Psoas muscle (tissue), 8 donors: ENCODE measurements at places on chromosomes 6 and 20.

- no peak for DNase-seq
Observed at GRCh38 chr6:66396549-66396948, 689.5 kb upstream of the EYS start.

GRCh38 chr6:37381579-37381978 lies 27.8 kb downstream of the RNF8 start:
- DNase-seq, result no peak

GRCh38 chr6:57159127-57159526 lies 13.0 kb upstream of the BAG2 start:
- DNase-seq, result no peak

- no peak for DNase-seq
Observed at GRCh38 chr6:149089510-149089909, 228.0 kb upstream of the TAB2 start.

GRCh38 chr6:121855521-121855920 lies 420.1 kb downstream of the GJA1 start:
- DNase-seq, result no peak

DNA sequence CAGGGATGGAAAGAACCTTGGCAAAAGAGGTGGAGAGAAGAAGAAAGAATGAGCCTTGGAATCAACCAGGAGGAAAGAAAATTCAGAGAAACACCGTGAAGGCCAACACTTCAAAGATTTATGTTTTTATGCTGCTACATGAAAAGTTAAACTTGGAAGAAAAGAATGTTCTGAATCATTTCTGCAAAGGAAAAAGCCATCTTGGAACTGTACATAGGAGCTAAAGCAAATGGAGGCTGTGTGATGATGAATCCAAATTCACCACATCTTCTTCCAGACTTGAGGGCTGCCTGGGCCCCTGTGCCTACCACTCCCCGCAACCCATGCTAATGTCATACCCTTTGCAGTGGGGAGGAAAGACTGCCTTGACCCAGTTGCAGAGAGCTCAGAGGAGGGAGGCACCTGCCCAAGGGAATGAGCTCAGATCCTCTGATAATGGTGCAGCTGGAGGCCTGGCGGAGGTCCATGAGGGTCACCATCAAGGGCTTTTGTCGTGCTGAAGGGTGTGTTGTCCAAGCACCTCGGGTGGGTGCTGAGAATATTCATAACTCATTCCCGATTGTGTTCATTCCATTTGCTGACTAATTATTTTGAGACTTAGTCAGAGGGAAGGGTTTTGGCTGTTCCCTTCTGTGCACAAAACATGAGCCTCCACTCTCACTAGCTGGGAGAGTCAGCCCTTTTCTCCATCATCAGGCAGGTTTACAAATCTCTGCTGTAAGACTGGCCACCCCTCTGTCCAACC lies 245.8 kb upstream of the JAG1 start:
- peak; percentile 44 for DNase-seq

- no peak for DNase-seq
Observed at GRCh38 chr20:46959081-46959692, 64.5 kb downstream of the EYA2 start.

- DNase-seq, result peak; percentile 90
Observed at GRCh38 chr20:33667676-33668465, 1.1 kb downstream of the ACTL10 start.

GRCh38 chr6:35495258-35496035 lies 1.4 kb downstream of the TEAD3 start:
- no peak for DNase-seq

DNA sequence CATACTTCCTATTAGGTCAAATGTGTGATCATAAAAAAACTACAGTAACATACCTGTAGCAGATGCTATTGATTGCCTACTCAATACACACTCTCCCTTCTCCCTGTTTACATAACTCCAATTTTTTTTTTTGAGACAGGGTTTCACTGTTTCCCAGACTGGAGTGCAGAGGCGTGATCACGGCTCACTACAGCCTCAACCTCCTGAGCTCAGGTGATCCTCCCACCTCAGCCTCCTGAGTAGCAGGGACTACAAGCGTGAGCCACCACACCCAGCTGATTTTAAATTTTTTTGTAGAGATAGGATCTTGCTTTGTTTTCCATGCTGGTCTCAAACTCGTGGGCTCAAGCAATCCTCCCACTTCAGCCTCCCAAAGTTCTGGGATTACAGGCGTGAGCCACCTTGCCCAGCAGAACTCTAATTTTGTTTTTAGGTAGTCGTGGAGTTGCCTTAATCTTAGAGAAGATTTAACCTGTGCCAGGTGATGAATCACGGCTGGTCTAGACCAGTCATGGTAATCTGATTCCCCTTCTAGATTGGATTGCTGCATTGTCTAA lies 14.0 kb upstream of the KIF3B start:
- DNase-seq, result no peak

GRCh38 chr6:24931296-24931695 lies 4.5 kb downstream of the RIPOR2 start:
- no peak for DNase-seq

- DNase-seq, result no peak
Observed at GRCh38 chr20:32675223-32675975, 1.7 kb upstream of the C20orf203 start.

- no peak for DNase-seq
Observed at GRCh38 chr6:25954756-25955155, 7.8 kb upstream of the TRIM38 start.

- DNase-seq, result no peak
Observed at GRCh38 chr6:11766043-11766442, 12.6 kb downstream of the ADTRP start.

GRCh38 chr20:25220810-25221591 lies 25.5 kb downstream of the ENTPD6 start:
- peak; percentile 84 for DNase-seq

DNA sequence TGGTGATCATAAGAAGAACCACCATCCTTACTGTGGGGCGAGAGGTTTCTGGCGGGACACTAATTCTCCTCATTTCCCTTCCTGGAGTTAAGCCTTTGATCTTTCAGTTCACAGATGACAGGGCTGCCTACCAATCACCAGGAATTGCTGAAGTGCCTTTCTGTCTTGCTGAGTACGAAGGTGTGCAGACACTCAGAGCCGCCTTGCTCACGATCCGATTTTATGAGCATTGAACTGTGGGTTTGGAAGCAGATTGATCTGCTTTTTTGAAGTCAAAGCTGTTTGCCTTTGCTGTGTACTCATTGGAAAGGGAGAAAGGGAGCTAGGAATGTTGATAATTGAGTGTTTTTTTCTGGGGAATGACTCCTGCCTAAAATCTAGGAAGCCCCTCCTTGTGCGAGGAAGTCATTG lies 129.1 kb upstream of the SALL4 start:
- DNase-seq, result no peak

GRCh38 chr20:62648318-62648995 lies 6.2 kb downstream of the SLCO4A1 start:
- no peak for DNase-seq

- DNase-seq, result no peak
Observed at GRCh38 chr20:13442986-13443385, 195.7 kb downstream of the TASP1 start.

DNA sequence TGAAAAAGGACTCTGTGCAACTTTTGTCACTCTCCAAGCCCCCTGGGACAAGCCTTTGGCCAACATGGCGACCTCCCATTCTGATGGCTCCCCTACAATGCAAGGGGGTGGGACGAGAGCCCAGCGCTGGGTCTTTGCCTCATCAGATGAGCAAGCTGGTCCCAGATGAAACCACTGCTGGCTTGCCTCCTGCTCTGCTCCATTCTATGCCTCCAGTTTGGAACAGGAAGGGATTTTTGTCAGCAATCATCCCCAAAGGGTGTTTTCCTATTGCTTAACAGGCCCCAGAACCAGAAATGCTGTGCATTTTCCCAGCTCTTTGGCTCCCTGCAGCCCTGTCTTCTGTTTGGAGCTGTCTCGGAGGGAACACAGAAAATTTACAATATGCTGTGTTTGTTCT lies 412.7 kb downstream of the MAFB start:
- peak; percentile 62 for DNase-seq

DNA sequence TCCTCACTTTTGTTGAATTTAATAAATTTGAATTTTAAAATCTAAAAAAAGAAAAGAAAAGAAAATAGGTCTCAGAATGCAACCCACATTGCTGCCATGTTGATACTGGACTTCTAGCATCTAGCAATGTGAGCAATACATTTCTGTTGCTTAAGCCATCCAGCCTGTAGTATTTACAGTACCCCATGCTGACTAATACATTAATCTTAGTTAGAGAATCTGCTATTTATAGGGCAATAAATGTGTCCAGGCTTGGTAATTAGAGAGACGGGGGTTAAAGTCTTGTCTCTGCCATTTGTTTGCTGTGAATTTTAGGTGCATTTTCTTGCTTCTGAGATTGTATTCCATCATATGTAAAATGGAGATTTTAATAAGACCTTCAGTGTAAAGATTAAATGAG lies 471.3 kb downstream of the DHX35 start:
- no peak for DNase-seq

DNA sequence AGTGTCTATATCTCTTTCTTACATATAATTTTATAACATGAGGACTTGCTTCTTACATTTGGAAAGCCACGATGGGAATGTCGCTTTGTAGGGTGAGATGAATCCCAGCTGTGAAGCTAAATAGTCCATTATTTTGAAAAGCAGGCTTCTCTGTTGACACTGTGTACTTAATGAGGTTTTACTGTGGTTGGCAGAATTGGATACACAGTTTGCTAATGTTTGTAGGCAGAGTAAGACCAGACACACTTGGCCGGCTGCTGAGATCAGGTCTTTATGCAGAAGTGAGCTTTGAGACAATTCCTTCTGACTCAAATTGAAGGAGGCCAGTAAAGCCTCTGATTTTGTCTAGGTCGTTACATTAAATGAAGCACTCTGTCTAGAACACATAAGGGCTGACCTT lies 93.0 kb downstream of the NDUFAF5 start:
- no peak for DNase-seq

- DNase-seq, result no peak
Observed at GRCh38 chr6:66772800-66773199, 1065.8 kb upstream of the EYS start.

- DNase-seq, result no peak
Observed at GRCh38 chr6:38302081-38302480, 337.6 kb downstream of the BTBD9 start.

GRCh38 chr6:31908791-31909190 lies 6.9 kb upstream of the ZBTB12 start:
- no peak for DNase-seq

- DNase-seq, result no peak
Observed at GRCh38 chr20:1310071-1310470, 18.9 kb downstream of the SDCBP2 start.

DNA sequence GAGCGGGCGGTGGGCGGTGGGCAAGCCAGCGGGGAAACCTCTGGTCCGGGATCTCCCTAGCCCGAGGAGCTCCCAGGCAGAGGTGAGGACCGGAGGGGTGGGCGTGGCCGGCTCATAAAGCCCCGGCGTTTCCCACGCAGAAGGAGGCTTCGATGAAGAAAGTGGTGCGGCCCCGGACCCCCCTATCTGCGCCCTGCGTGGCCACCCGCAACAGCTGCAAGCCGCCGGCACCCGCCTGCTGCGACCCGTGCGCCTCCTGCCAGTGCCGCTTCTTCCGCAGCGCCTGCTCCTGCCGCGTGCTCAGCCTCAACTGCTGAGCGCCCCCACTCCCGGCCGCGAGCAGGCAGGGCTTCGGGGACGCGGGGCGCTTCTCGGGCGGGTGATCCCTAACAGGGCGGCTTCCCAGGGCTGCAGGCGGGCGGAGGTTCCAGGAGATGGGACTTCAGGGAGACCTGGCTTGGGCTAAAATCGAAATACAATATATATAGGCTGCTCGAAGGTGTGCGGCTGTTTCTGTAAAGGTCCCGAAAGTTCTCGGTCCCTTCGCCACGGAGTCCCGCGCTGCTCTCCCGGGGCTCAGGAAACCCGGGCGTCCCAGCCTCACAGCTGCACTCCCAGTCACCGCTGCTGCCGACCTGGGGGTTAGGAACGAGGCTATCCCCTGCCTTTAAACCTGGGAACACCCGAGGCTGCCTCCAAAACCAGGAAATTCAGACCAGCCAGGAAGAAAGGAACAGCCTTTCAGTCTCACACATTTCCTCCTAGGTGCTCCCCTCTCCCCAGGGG lies 27.8 kb downstream of the ASIP start:
- peak; percentile 27 for DNase-seq

DNA sequence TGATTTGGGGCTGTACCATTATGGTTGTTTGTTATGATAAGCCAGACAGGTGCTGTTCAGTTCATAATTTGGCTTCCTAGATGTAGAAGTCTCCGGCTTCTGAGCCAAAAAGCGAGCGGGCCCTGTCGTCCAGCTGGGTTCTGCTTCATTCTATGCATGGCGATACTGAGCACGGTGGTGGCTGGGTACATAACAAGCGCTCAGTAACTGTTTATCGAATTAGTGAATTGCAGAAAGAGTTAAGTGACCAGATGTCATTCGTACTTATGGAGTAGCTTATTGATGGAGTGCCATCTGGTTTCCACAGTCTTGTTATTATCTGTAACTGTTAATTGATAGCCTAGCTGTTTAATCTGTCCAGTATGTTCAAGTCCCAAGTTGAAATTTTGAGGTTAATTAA lies 85.0 kb downstream of the DTD1 start:
- no peak for DNase-seq

- DNase-seq, result peak; percentile 88
Observed at GRCh38 chr6:24721461-24722215, 2.7 kb upstream of the C6orf62 start.

GRCh38 chr20:13008761-13009681 lies at the start of gene SPTLC3:
Gene SPTLC3 (plus strand): TSS chr20:13008972. CDS start chr20:13009268, 296 bp downstream.
- DNase-seq, result peak; percentile 16

DNA sequence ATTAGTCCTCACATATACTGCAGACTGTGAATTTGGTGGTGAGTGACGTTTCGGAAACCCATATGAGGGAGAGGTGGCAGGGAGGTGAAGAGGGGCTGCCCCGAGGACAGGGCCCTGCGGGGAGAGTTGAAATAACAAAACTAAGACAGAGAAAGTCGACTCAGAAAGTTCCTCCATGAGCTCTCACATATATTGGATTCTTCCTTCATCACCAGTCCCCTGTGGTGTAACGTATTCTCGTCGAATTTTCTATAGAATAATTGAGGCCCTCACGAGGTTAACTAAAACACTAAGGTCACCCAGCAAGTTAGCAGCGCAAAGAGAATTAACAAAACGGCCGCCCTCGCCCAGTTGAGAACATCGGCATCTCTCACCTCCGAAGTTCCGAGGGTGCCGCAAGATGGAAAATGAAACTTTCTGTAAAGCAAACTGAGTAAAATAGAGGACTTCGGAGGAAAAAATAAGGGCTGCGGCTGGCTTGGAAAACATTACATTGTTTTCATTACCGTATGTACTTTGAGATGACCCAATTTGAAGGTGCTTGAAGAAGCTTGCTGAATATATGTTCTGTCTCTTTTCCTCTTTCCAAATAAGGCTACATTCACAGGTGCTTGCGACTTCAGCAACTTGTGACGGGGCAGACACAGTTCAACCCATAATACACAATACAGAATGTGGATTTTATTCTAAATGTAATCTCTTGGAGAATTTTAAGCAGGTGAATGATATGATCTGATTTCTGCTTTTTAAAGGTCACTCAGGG lies 490.9 kb upstream of the JARID2 start:
- no peak for DNase-seq

GRCh38 chr6:97440590-97441176 lies 157.7 kb upstream of the MMS22L start:
- DNase-seq, result no peak
